A375 (cell line): ENCODE measurements at places on chromosomes 4 and X. TPM values are rescaled to one million over a fixed set of nuclear protein-coding genes. Genes with fewer than 3 reads are reported as not detected.

Gene GRIA2
- total RNA-seq, result 4.3 and 6.3 TPM in 2 replicates

Gene TECRL
- total RNA-seq, result not detected in 2 replicates

Gene UTP3
- 26.1 and 34.2 TPM in 2 replicates for total RNA-seq

Gene CACNA1F
- not detected in 2 replicates for total RNA-seq

Gene MAGEB10
- total RNA-seq, result not detected in 2 replicates

Gene IL21
- not detected in 2 replicates for total RNA-seq

Gene BEX5
- 1.4 and 2.5 TPM in 2 replicates for total RNA-seq

Gene RNF128
- total RNA-seq, result 2.6 and 3.8 TPM in 2 replicates

Gene SAGE1
- 14.1 and 16.7 TPM in 2 replicates for total RNA-seq

Gene CENPVL1
- total RNA-seq, result not detected in 2 replicates

Gene SMIM43
- not detected in 2 replicates for total RNA-seq

Gene UGT2B10
- total RNA-seq, result not detected in 2 replicates

Gene SSX3
- total RNA-seq, result not detected in 2 replicates

Gene PAGE1
- total RNA-seq, result 3.6 and 7.5 TPM in 2 replicates

Gene AR
- 2.2 and 3.4 TPM in 2 replicates for total RNA-seq

Gene GAGE1
- total RNA-seq, result 29.5 and 37.1 TPM in 2 replicates

Gene FGB
- total RNA-seq, result not detected in 2 replicates
